ENCODE measurements at places on chromosomes 1 and 21. TPM values are rescaled to one million over a fixed set of nuclear protein-coding genes. Genes with fewer than 3 reads are reported as not detected.

The TCHHL1 gene
- not detected for total RNA-seq

The OR2L8 gene
- total RNA-seq: not detected

DNA sequence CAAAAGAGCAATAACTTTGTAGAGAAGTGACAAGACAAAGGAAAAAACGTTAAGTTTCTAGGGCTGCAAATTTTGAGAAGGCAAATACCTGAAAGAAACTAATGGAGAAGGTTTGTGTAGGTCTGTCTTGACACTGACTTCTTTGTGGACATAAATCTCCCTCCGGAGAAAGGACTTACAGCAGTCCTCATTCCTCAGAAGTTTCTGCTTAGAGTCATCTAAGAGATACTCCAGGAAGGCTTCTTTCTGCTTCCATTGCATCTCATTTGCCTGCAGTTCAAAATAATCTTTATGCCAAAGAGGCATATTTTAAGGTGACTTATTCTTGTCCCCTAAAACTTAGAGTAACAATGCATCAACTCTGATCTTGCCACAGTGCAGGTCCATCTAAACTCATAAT is 4.4 kb upstream of the C4BPB start:
- no peak for DNase-seq

The FMOD gene
- 51.6 TPM for total RNA-seq

- DNase-seq: no peak
These were observed 27.2 kb downstream of the CD34 start for GRCh38 chr1:207883660-207884250.

DNA sequence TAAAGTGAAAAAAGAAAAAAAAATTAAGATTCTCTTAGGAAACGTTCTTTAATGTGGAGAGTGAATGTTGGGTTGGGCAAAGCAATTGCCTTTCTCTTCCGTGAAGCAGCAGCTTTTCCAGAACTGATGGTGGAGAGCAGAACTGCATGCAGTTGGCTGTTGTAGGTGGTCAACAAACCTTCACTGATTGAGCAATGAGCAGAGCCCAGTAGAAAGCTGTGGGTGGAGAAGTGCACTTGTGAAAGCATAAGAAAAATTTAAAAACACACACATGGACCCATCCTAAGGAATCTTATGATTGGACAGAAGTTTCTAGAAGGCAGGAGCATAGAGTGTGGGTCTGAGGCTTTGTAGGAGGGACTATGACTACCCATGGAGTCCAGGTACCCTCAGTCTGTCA is 4.5 kb downstream of the PRELP start:
- no peak for DNase-seq

The DIO1 gene
- total RNA-seq: not detected

GRCh38 chr1:113692342-113692741 is 66.9 kb downstream of the PHTF1 start:
- no peak for DNase-seq

The WNT2B gene
- total RNA-seq: 4.7 TPM

The CBS gene
- 5.8 TPM for total RNA-seq

DNA sequence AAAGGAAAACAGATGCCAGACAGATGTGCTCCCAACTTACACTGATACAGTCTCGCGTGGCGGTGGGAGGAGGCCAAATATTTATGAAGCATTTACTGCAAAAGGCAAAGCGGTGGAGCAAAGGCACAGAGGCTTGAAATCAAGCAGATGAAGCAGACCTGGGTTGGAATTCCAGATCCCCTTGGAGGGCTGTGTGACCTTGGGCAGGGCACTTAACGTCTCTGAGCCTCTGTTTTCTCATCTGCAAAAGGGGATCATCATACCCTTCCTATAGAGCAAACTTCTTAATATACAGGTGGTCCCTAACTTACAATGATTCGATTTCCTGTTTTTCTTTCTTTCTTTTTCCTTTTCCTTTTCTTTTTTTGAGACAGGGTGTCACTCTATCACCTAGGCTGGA is 54.1 kb downstream of the IGSF21 start:
- DNase-seq: no peak

DNA sequence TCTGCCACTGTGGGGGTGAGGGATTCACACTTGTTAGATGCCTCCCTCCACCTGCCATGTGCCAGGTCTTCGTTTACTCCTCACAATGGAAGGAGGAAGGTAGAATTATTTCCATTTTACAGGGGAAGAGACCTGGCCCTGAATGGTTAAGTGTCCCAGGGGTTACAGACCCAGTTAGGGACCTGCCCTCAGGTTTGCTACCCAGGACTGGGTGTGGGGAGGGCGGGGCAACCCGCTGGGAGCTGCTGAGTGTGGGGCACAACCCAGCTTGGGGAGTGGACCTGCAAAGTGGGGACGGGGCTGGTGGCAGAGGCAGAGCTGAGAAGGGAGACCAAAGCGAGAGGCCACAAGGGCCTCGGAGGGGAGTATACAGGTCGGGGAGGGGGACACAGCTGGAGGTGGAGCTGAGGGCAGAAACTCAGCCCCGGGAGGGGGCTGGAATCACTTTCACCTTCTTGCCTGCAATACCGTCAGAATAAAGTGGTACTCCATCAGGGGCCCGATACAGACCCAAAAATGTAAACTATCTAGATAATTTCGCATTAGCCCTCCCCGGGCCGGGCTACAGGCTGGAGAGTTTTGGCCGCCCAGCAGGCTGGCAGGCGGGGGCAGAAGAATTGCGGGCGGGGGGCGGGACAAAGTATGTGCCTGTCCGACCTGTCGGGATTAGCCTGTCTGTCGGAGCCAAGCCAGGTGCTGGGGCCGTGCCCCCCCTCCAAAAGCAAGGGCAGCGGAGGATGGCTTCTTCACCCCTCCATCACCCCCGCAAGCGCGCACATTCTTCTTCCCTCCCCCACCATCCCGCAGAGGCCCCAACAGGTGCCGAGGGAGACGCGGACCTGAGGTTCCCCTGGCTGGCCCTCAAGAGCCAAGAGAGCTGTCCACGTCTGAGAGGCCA is 1.4 kb downstream of the RSPO1 start:
- no peak for DNase-seq

GRCh38 chr1:96980448-96980847 is 258.9 kb downstream of the PTBP2 start:
- no peak for DNase-seq

DNA sequence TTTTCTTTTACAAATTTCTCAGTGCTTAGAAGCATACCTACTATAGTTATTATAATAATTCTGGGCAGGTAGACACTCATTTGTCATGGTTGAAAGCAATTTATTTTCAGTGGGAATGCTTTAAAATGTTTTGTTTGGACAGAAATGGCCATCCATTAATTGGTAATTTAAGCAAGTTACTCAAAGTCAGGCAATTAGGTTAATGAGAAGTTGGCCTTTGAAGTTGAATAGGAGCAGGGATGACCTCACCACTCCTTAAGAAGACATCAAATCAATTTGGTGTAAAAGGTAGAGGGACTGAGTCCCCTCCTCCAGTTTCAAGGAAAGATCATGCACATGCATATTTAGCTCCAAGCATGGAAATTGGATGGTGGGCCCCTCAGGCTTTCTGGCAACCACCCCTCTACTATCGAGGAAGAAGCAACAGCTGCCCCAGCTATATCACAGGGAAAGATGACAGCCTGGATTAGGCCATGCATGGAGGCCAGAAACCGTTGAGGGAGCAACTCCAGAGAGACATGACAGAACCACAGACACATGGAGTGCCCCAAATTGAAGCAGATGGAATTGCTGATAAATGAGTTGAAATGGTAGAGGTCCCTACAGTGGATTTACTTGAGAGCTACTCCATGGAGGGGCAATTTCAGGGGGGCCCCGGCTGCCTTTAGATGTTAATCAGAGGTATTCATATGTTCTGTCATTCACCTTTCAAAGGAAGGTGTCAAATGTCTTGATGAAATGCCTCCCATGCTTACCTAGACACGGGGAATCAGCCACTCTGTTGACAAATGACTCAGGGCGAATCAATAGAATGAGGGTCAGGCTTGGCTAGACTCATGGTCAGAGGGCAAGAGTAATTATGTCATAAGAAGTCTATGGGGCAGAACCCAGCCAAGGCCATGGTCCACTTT is 26.7 kb downstream of the HLX start:
- DNase-seq: no peak

The KCNH1 gene
- 0.15 TPM for total RNA-seq

- DNase-seq: no peak
These were observed 372.4 kb downstream of the TGFB2 start for GRCh38 chr1:218717575-218717974.

GRCh38 chr1:25549273-25550154 is 6.1 kb downstream of the LDLRAP1 start:
- DNase-seq: peak; percentile 65

The RO60 gene
- total RNA-seq: 51.7 TPM

The KCNJ6 gene
- not detected for total RNA-seq

DNA sequence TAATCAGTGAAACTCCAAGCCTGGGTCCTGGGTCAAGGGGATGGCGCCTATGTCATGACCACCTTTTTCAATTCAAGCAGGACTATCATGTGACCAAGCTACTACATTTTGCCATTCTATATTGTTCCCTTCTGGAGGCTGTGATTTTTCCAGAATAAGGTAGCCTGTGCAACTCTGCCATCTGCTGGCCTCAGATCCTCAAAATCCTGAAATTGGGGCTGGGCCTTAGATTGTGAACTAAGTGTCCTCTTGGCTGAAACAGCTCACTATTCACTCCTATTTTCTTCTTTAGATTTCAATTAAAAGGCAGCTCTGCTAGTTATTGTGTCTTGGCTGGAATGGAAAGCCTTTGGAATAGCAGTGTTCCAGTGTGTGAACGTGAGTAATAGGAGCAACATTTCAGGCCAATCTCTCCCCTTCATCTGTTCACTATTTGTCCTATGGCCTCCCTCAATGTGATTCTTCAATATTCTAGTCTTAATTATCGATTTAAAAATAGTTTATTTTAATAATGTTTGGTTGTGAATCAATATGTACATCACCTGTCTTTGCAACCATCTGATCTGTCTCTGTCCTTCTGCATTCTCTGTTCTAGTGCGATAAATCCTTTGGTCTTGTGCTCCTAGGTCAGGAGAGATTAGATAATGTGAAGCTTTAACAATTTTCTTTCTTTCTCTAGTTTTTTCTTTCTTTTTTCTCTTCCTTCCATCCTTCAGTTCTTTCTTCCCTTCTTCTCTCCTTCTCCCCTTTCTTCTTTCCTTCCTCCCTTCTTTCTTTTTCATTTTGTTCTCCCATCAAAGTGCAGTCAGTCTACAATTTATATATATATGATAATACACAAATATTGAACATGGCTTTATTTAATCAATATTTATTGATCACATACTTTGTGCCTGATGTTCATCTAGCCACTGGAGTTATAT is 69.8 kb downstream of the CR1 start:
- DNase-seq: no peak

The GBP7 gene
- not detected for total RNA-seq

- peak; percentile 92 for DNase-seq
These were observed 1.1 kb upstream of the ADAMTS1 start for GRCh38 chr21:26846036-26846931.

The F5 gene
- 17.8 TPM for total RNA-seq

- no peak for DNase-seq
These were observed 66.4 kb upstream of the CASZ1 start for GRCh38 chr1:10862743-10863335.

DNA sequence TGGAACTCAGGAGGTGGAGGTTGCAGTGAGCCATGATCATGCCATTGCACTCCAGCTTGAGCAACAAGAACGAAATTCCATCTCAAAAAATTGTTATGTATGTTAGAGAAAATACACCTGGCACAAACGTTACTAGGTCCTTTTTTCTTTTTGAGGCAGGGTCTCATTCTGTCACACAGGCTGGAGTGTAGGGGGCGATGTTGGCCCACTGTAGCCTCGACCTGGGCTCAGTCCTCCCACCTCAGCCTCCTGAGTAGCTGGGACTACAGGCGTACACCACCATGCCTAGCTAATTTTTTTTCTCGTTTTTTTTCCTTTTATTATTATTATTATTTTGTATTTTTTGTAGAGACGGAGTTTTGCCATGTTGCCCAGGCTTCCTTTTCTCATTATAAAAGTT is 4.4 kb downstream of the HAX1 start:
- no peak for DNase-seq

DNA sequence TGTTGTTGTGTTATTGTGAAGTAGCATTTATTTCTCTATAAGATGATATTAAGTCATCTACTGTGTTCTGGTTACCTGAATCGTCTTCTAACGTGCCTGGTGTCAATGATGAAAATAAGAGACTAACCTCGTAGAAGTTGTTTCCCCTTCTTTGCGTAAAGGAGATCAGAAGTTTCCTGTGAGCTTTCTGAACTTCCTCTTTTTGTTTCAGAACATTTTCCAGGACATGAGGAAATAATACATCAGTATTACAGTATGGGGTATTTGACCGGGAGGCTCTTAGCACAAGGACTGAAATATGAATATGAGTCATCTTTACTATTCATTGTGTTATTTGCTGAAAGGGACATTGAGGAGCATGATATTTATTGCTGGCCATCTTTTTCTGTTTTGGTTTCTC is 1.3 kb downstream of the ST6GALNAC3 start:
- no peak for DNase-seq

DNA sequence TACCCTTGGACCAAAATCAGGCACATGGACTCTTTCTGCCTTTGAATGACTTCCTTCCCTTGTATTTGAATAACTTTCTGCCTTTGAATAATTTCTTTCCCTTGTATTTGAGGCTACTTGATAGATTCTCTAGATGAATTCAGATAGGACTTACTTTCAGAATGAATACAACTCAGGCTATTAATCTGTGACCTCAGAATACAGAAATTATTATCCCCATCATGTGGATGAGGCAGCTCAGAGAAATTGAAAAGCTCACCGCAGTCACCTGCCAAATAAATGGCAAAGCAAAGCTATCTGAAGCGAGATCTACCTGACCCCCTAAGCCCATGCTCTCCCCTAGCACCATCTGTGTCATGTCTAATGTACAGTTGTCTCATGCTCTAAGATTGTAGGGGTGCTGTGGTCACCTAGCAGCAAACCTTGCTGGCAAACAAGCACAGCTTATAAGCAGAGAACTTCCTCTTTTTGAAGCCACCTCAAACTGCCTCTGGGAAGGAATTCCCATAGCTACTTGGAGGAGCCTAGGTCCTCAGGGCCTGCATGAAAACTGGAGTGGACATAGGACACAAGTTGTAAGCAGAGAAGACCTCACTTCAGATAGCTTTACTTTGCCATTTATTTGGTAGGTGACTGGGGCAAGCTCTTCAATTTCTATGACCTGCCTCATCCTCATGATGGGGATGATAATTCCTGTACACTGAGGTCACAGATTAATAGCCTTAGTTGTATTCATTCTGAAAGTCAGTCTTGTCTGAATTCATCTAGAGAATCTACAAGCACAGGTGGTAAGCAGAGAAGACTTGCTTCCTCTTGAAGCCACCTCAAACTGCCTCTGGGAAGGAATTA is 66.1 kb downstream of the FASLG start:
- no peak for DNase-seq

The SLC25A34 gene
- 5.4 TPM for total RNA-seq

- DNase-seq: no peak
These were observed 72.3 kb downstream of the CAMK2N1 start for GRCh38 chr1:20413776-20414140.

DNA sequence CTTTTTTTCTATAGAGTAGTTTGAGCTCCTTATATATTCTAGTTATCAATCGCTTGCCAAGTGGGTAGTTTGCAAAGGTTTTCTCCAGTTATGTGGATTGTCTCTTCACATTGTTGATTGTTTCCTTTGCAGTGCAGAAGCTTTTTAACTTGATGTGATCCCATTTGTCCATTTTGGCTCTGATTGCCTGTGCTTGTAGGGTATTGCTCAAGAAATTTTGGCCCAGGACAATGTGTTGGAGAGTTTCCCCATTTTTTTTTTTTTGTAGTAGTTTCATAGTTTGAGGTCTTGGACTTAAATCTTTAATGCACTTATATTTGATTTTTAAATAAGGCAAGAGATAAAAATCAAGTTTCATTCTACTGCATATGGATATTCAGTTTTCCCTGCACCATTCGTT is 774.8 kb upstream of the ADAMTS5 start:
- DNase-seq: no peak
